Heart left ventricle (tissue), 16 donors: ENCODE measurements at places on chromosomes 16 and 17. TPM values are rescaled to one million over a fixed set of nuclear protein-coding genes. Genes with fewer than 3 reads are reported as not detected.

The TSPAN10 gene
- total RNA-seq = 0.38 TPM

The DDX5 gene
- 183 TPM for total RNA-seq

The DYNLL2 gene
- 41.4 TPM for total RNA-seq

The KRTAP4-11 gene
- total RNA-seq = not detected

GRCh38 chr17:79931817-79932309 lies 92.6 kb upstream of the CBX4 start:
- H3K27me3 ChIP-seq = peaks cover 28% of the 10 kb centered on the region
- no peaks in the 10 kb centered on the region for H3K36me3 ChIP-seq
- H3K4me1 ChIP-seq = peaks cover 8% of the 10 kb centered on the region

DNA sequence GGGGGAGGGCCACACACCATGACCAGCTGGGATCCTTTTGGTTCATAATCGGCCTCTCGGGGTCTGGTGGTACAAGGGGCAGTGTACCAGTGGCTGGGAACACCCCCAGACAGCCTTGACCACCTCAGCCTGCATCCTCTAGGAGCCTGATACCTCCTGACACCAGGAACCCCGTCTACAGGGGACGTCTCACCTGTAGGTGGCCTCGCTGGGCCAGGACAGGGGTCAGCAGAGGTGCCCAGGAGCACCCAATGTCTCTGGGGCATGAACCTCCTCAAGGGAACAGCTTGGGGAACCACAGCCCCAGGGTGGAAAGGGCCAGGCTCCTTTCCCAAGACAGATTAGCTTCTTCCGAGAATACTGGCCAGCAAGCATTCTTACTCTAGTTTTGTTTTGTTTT lies 2.5 kb upstream of the METRNL start:
- H3K27me3 ChIP-seq = no peaks in the 10 kb centered on the region
- H3K36me3 ChIP-seq = no peaks in the 10 kb centered on the region
- DNase-seq = no peak
- H3K4me1 ChIP-seq = peaks cover 6% of the 10 kb centered on the region

- no peak for DNase-seq
- H3K27ac ChIP-seq = no peak overlapping the region
- H3K36me3 ChIP-seq = no peaks in the 10 kb centered on the region
- no peaks in the 10 kb centered on the region for H3K4me1 ChIP-seq
- no peaks in the 10 kb centered on the region for H3K27me3 ChIP-seq
These were observed 61.2 kb upstream of the MED13 start for GRCh38 chr17:62126292-62126691.

GRCh38 chr17:69678206-69678605 lies 263.7 kb downstream of the MAP2K6 start:
- H3K27me3 ChIP-seq = no peaks in the 10 kb centered on the region
- no peaks in the 10 kb centered on the region for H3K4me1 ChIP-seq
- no peak overlapping the region for H3K27ac ChIP-seq
- no peak for DNase-seq
- H3K4me3 ChIP-seq = no peak overlapping the region
